ENCODE measurements at places on chromosomes 2 and 18. TPM values are rescaled to one million over a fixed set of nuclear protein-coding genes. Genes with fewer than 3 reads are reported as not detected.

DNA sequence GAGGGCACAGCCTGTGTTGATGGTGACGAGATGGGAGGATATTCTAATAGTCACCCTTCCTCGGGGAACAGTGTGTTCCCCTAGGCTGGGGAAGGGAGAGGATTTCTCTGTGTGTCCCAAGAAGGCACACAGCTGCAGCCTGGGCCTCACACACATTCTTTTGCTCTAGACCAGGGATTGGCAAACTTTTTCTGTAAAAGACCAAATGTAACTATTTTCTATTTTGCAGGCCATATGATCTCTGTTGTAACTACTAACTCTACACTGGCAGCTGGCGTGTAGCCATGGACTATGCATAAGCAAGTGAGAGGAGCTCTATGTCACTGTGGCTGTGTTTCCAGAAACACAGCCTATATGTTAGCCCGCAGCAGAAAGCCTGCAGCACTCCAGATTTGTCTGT is 65.8 kb downstream of the ARHGAP28 start:
- DNase-seq = no peak

DNA sequence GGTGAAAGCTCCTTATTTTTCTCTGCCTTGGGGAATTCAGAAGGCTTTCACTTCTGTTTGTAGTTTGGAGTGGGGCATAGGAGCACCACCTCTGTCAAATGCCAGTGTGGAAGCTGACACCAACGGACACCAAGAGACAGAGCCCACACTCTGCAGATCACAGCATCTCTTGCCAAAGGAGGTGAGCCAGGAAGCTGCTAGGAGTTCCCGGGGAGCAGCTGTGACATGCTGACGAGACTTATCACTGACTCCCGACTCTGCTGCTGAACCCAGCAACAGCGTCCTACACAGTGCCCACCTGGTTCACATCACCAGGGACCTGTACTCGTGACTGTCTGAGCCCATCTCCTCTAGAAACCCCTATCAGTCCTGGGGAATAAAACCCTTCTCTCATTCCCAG is 8.1 kb downstream of the TEX51 start:
- no peak for DNase-seq

The LYG2 gene
- polyA plus RNA-seq = not detected

The FRZB gene
- polyA plus RNA-seq = 1.0 TPM

DNA sequence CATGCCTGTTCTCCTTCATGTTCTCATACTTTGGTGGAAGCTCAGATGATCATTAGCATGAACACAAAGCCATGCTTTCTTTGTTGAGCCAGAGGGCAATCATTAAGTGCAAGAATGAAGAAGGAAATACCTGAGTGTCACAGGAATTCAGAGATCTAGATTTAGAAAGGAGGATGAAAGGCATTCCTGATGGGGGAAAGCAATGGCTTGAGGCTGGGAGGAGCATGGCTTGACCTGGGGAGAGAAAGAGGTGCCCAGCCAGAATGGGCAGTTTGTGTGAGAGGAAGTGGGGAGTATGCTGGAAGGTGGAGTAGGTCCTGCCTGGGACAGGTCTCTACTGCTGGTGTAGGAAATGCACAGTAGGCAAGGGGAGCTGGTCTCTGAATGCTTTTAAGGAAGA is 35.1 kb downstream of the SLC4A3 start:
- DNase-seq = no peak

- DNase-seq = no peak
Observed at GRCh38 chr18:50578030-50578429, 18.1 kb downstream of the MAPK4 start.

GRCh38 chr2:112577756-112578155 is 6.7 kb upstream of the CHCHD5 start:
- DNase-seq = no peak

GRCh38 chr2:148719941-148720436 is 75.4 kb downstream of the EPC2 start:
- no peak for DNase-seq

The HOXD3 gene
- polyA plus RNA-seq = not detected

DNA sequence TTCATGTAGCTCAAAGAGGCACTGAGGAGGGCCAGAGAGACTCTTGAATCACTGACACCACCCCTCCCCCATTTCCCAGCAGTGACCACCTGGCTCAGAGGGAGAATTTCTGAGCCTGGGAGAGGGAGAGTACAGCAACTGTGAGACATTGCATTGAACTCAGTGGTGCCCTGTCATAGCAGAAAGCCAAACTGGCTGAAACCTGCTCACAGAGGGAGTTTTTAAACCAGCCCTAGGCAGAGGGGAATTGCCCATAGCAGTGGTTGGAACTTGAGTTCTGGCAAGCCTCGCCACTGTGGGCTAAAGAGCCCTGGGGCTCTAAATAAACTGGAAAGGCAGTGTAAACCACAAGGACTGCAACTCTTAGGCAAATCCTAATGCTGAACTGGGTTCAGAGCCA is 243.1 kb downstream of the ADCYAP1 start:
- no peak for DNase-seq

- no peak for DNase-seq
Observed at GRCh38 chr2:25431604-25432003, 89.9 kb upstream of the DNMT3A start.

GRCh38 chr18:5582076-5582475 is 38.3 kb upstream of the EPB41L3 start:
- DNase-seq = no peak

The DSC2 gene
- 3.9 TPM for polyA plus RNA-seq

- no peak for DNase-seq
Observed at GRCh38 chr2:183250061-183250460, 125.8 kb downstream of the NUP35 start.

- DNase-seq = no peak
Observed at GRCh38 chr2:96251721-96252292, 14.0 kb downstream of the TMEM127 start.

- no peak for DNase-seq
Observed at GRCh38 chr18:62767321-62767720, 52.0 kb downstream of the PHLPP1 start.

- no peak for DNase-seq
Observed at GRCh38 chr2:229270551-229271410, at the start of gene PID1. Gene PID1, minus strand, starts transcription at chr2:229271287. Its CDS starts 244 bp downstream, at chr2:229271043.

DNA sequence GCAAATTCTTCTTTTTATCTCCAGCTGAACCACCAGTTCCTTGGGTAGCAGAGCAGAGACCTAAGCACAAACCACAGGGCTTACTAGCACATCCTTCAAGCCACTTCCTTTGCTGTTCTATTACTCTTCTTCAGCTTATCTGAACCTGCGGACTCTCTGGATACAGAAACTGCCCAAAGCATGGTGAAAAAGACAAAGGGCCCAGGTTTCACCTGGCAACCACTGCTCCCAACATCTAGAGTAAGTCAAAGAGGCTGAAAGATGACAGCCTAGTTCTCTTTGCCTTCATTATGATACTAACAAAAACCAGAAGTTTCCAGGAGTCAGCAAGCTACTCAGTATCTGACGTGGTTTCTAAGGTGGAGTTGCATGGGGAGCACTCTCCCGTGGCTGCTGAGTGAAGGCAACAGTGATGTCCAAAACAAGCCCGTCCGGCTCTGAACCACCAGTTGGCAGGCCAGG is 43.4 kb downstream of the KANSL3 start:
- no peak for DNase-seq

The WDCP gene
- 2.0 TPM for polyA plus RNA-seq

The TMEM17 gene
- 0.73 TPM for polyA plus RNA-seq

- DNase-seq = no peak
Observed at GRCh38 chr2:120854014-120854620, 118.4 kb downstream of the GLI2 start.

GRCh38 chr2:187769437-187769836 is 215.2 kb upstream of the TFPI start:
- DNase-seq = no peak
